ENCODE measurements at places on chromosomes 1 and 21.

- no peak for DNase-seq
Observed at GRCh38 chr1:235152235-235152634, 8.8 kb downstream of the RBM34 start.

GRCh38 chr1:83791821-83792437 is 207.0 kb downstream of the TTLL7 start:
- DNase-seq, result peak; percentile 1

DNA sequence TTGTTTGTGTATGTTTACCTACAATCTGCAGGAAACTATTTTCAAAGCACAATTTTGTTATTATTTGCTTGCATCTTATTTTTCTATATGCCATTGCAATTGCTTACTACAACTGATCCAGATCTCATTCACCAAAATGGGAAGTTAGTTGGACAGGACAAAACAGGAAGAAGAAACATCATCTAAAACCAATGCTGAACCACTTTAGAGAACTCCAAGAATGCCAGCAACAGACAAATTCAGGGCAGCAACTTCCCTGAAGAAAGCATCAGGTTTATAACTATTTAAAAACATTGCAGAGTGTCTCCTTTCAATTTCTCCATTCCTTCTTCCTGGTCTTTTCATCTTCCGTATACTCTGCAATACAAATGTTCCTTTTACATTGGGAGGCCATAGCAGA is 82.4 kb upstream of the SMYD2 start:
- DNase-seq, result no peak

- DNase-seq, result no peak
Observed at GRCh38 chr1:61056196-61056572, 26.2 kb upstream of the NFIA start.

- DNase-seq, result peak; percentile 23
Observed at GRCh38 chr1:231357831-231358354, 19.8 kb downstream of the SPRTN start.

DNA sequence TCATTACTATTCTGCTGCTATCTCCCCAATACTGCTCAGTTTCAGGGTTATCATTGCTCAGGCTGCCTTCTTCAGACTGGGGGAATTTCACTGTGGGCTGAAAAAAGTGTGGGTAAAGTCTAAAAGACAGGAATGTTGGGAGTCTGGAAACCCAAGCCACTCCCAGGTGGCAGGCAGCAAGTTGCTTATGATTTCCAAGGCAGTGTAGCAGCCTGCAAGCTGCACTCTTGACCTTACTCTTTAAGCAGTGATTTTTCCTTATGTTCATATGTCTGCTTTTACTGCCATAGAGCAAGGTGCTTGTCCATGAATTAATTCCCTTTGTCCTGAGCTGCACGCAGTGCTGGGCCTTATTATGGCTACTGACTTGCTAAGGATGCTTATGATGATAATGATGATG is 53.1 kb downstream of the PHC2 start:
- DNase-seq, result no peak

- no peak for DNase-seq
Observed at GRCh38 chr21:32756096-32756495, 15.5 kb downstream of the PAXBP1 start.

DNA sequence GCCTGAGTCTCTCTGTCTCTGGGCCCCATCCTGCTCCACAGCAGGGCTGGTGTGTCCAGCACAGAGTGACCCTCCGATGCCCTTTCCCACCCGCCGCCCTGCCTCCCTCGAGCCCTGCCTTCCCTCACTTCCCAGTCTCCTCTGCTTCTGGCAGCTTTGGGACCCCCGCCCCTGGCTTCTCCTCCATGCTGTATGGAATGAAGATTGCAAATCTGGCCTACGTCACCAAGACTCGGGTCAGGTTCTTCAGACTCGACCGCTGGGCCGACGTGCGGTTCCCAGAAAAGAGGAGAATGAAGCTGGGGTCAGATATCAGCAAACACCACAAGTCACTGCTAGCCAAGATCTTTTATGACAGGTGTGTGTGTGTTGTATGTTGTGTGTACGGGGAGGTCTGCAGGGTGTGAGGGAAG is 14.3 kb downstream of the MOV10 start:
- no peak for DNase-seq
